ENCODE measurements at places on chromosomes 5 and 9. TPM values are rescaled to one million over a fixed set of nuclear protein-coding genes. Genes with fewer than 3 reads are reported as not detected.

DNA sequence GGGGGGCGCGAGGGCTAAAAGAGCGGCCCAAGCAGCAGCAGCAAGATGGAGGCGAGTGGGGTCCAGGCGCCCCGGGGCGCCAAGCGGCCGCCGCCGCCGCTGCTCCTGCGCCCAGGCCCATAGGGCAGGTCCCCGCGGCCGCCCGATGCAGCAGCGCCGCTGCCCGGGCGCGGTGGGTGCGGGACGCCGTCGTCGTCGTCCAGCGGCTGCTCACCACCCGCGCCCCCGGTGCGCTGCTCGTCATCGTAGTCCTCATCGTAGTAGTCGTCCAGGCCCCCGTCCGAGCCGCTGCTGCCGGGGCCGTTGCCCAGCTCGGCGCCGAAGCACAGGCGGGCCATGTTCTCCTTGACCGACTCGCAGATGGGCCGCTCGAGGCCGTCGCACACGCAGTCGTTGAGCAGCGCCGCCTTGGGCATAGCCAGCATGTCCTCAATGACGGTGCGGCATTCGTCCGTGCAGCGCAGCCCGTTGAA is 1.5 kb downstream of the GAS1 start:
- peak overlapping the region; percentile 81 for H3K4me3 ChIP-seq
- peak overlapping the region; percentile 90 for H3K27ac ChIP-seq
- H3K36me3 ChIP-seq: no peaks in the 10 kb centered on the region
- no peaks in the 10 kb centered on the region for H3K27me3 ChIP-seq
- DNase-seq: no peak

DNA sequence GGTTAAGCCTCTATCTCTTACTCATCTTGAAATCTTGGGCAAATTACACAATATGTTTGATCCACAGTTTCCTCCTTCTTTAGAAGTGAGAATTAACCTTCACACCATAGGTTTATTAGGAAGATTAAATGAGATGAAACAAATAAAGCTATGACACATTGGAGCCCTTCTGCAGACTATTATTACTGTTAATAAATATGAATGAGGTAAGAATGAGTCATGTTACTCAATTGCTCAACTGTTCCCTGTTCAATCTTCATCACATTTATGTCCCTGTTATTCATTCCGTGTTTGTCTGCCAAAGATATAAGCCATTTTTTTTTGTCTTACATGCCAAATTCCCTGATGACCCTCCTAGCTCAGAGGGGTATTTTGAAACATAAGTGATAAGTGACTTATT is 52.1 kb upstream of the PAPPA start:
- no peaks in the 10 kb centered on the region for H3K36me3 ChIP-seq
- no peak overlapping the region for H3K4me3 ChIP-seq
- H3K27me3 ChIP-seq: no peaks in the 10 kb centered on the region
- no peak for DNase-seq
- H3K4me1 ChIP-seq: no peaks in the 10 kb centered on the region

DNA sequence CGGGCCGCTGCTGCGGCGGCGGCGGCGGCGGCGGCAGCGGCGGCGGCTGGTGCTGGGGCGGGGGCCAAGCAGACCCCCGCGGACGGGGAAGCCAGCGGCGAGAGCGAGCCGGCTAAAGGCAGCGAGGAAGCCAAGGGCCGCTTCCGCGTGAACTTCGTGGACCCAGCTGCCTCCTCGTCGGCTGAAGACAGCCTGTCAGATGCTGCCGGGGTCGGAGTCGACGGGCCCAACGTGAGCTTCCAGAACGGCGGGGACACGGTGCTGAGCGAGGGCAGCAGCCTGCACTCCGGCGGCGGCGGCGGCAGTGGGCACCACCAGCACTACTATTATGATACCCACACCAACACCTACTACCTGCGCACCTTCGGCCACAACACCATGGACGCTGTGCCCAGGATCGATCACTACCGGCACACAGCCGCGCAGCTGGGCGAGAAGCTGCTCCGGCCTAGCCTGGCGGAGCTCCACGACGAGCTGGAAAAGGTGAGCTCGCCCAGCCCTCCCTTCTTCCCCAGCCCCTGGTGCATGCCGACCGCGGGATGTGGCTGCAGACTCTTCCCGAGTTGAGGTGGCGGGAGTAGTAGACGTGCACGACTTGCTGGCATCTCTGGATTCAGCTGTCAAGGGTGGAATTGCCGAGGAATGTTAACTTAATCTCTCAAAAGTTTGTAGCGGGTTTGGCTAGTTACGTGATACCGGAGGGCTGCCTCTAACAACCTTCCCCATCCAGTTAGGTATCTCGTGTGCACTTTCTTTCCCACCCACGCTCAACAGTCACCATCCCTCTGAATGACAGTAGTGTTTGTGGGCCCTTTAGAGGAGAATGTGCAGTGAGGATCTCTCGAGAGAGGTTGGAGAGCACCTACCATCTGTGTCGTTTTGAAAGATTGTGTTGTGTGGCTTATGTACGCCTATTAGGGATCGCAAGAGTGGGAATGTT is 932 bp downstream of the SLC12A2 start:
- no peaks in the 10 kb centered on the region for H3K36me3 ChIP-seq
- DNase-seq: no peak
- no peaks in the 10 kb centered on the region for H3K27me3 ChIP-seq
- peaks cover 39% of the 10 kb centered on the region for H3K4me1 ChIP-seq
- H3K4me3 ChIP-seq: peak overlapping the region; percentile 82

- H3K4me1 ChIP-seq: no peaks in the 10 kb centered on the region
- H3K27me3 ChIP-seq: no peaks in the 10 kb centered on the region
- no peak for DNase-seq
These were observed 109.3 kb upstream of the APC start for GRCh38 chr5:112628214-112628980.

- no peaks in the 10 kb centered on the region for H3K36me3 ChIP-seq
- no peaks in the 10 kb centered on the region for H3K27me3 ChIP-seq
- no peaks in the 10 kb centered on the region for H3K4me1 ChIP-seq
- no peak for DNase-seq
- no peak overlapping the region for H3K27ac ChIP-seq
These were observed 300.7 kb downstream of the MSX2 start for GRCh38 chr5:175025077-175025476.

DNA sequence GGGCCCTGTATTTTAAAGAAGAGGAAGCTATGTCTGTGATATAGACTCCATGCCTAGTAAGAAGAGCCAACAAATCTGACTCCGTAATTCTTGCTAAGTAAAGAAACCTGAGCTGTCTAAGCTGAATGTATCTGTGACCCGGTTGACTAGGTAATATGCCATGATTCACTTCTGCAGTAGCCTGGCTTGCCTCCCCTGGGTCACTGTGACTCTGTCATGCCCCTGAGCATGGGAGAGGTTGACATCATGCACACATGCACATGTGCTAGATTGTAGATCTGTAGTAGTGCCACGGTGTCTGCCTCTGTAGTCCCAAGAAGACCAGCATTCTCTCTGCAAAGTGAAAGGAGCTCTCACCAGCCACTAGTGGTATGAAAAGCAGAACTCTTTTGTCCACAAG is 9.1 kb downstream of the SLC22A5 start:
- H3K27me3 ChIP-seq: no peaks in the 10 kb centered on the region
- DNase-seq: peak; percentile 76
- H3K36me3 ChIP-seq: no peaks in the 10 kb centered on the region
- no peak overlapping the region for H3K4me3 ChIP-seq
- no peak overlapping the region for H3K27ac ChIP-seq

GRCh38 chr9:78490231-78490630 is 193.3 kb downstream of the PSAT1 start:
- DNase-seq: no peak
- H3K4me3 ChIP-seq: no peak overlapping the region
- no peaks in the 10 kb centered on the region for H3K27me3 ChIP-seq
- H3K27ac ChIP-seq: no peak overlapping the region

DNA sequence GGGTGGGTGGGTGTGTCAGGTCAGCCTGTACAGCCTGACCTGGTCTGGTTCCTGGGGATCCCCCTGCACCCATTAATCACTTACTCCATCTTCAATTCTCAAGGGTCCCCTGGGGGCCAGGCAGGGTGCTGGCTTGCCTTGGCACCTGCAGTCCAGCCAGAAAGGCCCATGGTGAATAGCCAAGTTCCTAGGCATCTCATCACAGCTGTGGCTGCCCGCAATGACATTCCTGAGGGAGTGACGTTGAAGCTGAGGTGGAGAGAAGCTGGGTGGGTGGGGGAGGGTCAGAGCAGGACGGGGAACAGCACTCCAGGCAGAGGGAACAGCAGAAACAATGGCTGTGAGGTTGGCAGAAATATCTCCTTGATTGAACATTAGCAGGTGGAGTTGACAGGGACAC is 10.6 kb downstream of the HMCN2 start:
- H3K36me3 ChIP-seq: no peaks in the 10 kb centered on the region
- peaks cover 10% of the 10 kb centered on the region for H3K4me1 ChIP-seq
- H3K27me3 ChIP-seq: no peaks in the 10 kb centered on the region
- no peak for DNase-seq
- peak overlapping the region; percentile 49 for H3K27ac ChIP-seq
- H3K4me3 ChIP-seq: no peak overlapping the region

DNA sequence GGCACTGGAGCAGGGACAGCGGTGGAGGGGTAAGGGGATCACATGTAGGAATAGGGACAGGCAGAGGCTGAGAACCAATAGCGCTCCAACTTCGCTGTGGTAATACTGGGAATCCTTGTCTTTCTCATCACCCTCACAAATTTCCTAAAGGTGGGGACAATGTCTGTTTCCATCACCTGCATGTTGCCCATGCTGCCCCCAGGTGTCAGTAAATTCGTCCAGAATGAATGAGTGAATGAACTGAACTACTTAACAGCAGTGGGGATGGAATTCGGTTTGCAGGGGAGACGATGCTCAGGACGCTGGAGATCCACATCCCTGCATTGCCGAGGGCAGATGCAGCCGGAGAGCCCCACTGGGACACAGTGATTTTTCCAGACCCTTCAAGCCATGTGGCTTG is 129.9 kb downstream of the PDZD2 start:
- no peaks in the 10 kb centered on the region for H3K4me1 ChIP-seq
- no peak overlapping the region for H3K4me3 ChIP-seq
- H3K27ac ChIP-seq: no peak overlapping the region
- H3K27me3 ChIP-seq: no peaks in the 10 kb centered on the region

GRCh38 chr5:138051441-138052296 is 18.8 kb upstream of the FAM13B start:
- no peaks in the 10 kb centered on the region for H3K27me3 ChIP-seq
- no peak overlapping the region for H3K27ac ChIP-seq
- no peak overlapping the region for H3K4me3 ChIP-seq
- H3K36me3 ChIP-seq: no peaks in the 10 kb centered on the region

GRCh38 chr9:15077946-15078729 is 167.9 kb upstream of the FREM1 start:
- H3K27me3 ChIP-seq: no peaks in the 10 kb centered on the region
- no peak for DNase-seq
- no peaks in the 10 kb centered on the region for H3K4me1 ChIP-seq
- H3K4me3 ChIP-seq: no peak overlapping the region

DNA sequence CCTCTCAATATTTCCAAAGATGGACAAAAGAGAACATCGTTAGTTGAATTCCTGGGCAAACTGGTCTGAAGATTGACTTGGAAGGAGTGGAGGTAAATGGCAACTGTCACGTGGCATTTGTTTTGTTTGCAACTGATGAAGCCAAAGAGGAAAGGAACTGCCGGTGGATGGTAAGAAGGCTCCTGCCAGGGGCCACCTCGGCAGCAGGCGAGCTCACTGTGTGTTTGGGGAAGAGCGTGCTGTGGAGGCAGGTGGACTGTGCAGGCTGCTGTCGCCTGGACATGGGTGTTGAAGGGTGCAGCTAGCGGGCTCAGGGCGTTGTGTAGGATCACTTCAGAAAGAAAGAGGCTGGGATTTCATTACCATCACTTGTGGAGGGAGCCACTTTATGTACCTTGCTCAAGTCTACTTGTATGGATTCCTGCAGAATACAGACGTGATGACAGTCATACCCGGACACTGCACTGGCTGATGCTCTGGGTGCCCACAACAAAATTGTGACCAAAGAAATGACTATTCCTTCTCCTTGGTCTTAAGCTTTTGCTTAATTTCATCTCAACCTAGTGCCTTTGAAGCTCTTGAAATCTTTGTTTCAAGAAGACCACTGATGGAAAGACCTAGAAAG is 72.7 kb downstream of the MAP1B start:
- H3K4me3 ChIP-seq: peak overlapping the region; percentile 33
- no peak for DNase-seq
- peaks cover 36% of the 10 kb centered on the region for H3K4me1 ChIP-seq
- no peaks in the 10 kb centered on the region for H3K27me3 ChIP-seq
- H3K27ac ChIP-seq: peak overlapping the region; percentile 65

- no peaks in the 10 kb centered on the region for H3K27me3 ChIP-seq
- peak within 1 kb of the TSS; percentile 74 for H3K4me3 ChIP-seq
- peaks cover 31% of the 10 kb centered on the region for H3K4me1 ChIP-seq
- peak within 1 kb of the TSS; percentile 87 for H3K27ac ChIP-seq
These were observed at the start of gene TEX10 for GRCh38 chr9:100352727-100353505. TSS of gene TEX10 (minus strand) at chr9:100352942. CDS start at chr9:100349363, 3,579 bp downstream.

- peak overlapping the region; percentile 97 for H3K27ac ChIP-seq
- H3K36me3 ChIP-seq: peaks cover 22% of the 10 kb centered on the region
- peaks cover 97% of the 10 kb centered on the region for H3K4me1 ChIP-seq
These were observed 6.0 kb downstream of the LRRC8A start for GRCh38 chr9:128887914-128888350.

- H3K27me3 ChIP-seq: no peaks in the 10 kb centered on the region
- no peak overlapping the region for H3K27ac ChIP-seq
- DNase-seq: no peak
- no peaks in the 10 kb centered on the region for H3K36me3 ChIP-seq
- H3K4me3 ChIP-seq: no peak overlapping the region
These were observed 225.7 kb upstream of the KLF9 start for GRCh38 chr9:70639853-70640814.

DNA sequence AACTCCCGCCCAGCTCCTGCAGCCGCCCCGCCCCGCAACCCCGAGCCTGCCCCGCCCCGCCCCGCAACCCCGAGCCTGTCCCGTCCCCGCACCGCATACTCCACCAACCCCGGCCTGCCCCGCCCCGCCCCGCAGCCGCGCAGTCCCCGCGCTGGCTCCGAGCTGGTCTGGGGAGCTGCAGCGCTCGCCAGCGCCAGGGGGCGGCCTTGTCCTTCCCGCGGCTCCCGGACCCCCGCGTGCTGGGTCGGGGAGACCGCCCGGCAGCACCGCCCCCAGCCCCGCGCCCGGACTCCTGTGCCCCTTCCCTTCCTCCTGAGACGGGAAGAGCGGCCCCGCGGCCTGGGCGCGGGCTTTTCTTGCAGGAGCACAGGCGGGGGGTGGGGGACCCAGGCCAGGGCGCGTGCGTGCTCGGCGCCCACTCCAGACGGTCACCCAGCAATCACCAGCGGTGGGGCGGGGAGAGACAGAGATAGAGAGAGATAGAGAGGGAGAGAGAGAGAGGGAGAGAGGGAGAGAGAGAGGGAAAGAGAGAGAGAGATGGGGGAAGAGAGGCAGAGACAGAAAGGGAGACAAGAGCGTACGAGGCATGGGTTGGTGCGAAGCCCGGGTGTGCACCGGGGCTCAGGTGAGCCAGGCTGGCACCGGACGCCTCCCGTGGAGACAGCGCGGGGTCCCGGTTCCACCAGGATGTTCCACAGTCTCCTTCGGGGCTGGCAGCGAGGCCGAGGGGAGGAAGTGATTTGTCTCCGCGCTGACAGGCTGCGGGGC is 14.7 kb upstream of the TMEM250 start:
- peak overlapping the region; percentile 31 for H3K4me3 ChIP-seq
- no peak overlapping the region for H3K27ac ChIP-seq
- H3K4me1 ChIP-seq: peaks cover 19% of the 10 kb centered on the region
- DNase-seq: no peak
- peaks cover 20% of the 10 kb centered on the region for H3K27me3 ChIP-seq

Gene PTPDC1
- 13.0 TPM for total RNA-seq

Gene SHOC1
- 0.25 TPM for total RNA-seq

Gene BTNL9
- 34.1 TPM for total RNA-seq

Gene TEX48
- not detected for total RNA-seq

Gene SLC28A3
- total RNA-seq: 10.3 TPM

Gene CDKN2B-AS1
- 5.9 TPM for total RNA-seq

Gene WDR5
- total RNA-seq: 16.7 TPM
